ENCODE measurements at places on chromosomes 5 and 9. TPM values are rescaled to one million over a fixed set of nuclear protein-coding genes. Genes with fewer than 3 reads are reported as not detected.

The RUSC2 gene
- 47.0 TPM for polyA plus RNA-seq

GRCh38 chr5:8840237-8840636 lies 705.6 kb downstream of the SEMA5A start:
- no peak for DNase-seq

DNA sequence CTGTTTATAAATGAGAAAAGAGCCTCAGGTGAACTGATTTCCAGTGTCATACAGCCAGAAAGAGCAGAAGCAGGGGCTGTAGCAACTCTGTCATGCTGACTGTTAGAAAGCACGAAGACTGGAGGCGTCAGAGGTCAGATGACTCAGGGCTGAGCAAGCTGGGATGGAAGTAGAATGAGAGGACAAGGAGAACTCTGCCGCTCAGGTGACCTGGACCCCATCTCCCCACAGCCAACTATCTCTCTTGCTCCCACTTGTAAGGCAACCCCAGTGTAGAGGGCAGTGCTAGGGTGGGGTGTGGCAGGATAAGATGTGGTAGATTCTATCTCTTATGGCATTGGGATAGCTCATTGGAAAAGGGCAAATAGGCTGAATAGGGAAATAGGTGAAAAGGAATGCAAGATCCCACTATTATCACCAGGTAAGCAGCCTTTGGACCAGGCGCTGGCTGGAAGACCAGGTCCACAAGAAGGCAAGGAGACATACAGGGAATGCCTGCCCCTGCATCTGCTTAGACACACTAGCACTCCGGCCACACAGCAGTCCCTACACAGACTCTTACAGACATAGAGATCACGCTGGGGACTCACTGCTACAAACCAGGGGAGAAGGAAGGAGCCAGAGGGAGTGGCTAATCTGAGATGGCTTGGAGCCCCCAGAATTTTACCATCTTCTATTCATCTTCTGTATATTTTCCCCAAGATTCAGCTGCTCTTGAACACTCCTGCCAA lies 21.2 kb upstream of the LOX start:
- DNase-seq, result peak; percentile 23

The TNFSF8 gene
- polyA plus RNA-seq, result 1.2 TPM

DNA sequence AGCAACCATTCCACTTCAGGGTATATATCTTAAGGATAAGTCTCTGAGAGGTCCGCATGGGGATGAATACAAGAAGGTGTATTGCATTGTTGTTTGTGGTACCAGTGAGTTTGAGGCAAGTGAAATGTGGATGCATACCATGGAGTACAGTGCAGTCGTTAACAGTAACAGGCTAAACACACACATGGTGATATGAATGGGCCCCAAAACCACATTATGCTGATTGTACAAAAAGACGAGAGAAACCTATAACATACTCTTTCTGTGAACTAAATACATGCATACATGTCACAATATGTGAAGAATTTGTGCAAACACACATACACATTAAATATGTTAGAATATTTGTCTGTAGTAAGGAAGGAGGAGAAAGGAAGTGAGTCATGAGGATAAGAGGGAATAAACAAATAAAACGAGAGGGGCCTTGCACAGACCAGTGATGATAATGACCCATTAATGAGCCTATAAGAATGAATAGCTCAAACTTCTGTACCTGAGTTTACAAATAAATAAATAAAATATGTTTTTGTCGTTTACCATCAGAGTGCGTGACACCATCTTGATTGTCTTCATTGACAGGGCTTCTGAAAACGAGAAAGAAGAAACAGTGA lies 66.5 kb upstream of the RICTOR start:
- DNase-seq, result no peak

The MSMP gene
- 1.4 TPM for polyA plus RNA-seq

The ROPN1L gene
- polyA plus RNA-seq, result not detected

The PCDHGB3 gene
- polyA plus RNA-seq, result 1.2 TPM

The HSPA4 gene
- 104 TPM for polyA plus RNA-seq

The SMARCA2 gene
- polyA plus RNA-seq, result 104 TPM

- DNase-seq, result no peak
Observed at GRCh38 chr5:113269023-113269997, 165.5 kb downstream of the TSSK1B start.

The SERINC5 gene
- polyA plus RNA-seq, result 24.1 TPM

The WNT8A gene
- polyA plus RNA-seq, result not detected

- no peak for DNase-seq
Observed at GRCh38 chr9:137116027-137116507, 1.5 kb upstream of the DPP7 start.

DNA sequence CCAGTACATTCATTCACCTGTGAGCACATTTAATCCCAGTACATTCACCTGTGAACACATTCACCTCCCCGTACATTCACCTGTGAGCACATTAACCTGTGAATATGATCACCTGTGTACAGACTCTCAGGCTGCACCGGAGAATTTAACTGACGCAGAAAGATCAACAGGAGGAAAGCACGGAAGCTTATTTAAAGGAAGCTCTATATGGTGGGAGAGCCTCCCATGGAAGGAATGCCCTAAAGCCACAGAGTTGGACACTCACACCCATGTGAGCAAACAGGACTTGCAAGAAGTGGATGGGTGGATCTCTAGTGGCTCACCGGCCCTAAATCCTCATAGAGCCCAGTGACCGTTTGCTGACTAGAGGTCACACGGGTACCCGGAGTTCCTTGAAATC lies 38.2 kb downstream of the TRIP13 start:
- no peak for DNase-seq

DNA sequence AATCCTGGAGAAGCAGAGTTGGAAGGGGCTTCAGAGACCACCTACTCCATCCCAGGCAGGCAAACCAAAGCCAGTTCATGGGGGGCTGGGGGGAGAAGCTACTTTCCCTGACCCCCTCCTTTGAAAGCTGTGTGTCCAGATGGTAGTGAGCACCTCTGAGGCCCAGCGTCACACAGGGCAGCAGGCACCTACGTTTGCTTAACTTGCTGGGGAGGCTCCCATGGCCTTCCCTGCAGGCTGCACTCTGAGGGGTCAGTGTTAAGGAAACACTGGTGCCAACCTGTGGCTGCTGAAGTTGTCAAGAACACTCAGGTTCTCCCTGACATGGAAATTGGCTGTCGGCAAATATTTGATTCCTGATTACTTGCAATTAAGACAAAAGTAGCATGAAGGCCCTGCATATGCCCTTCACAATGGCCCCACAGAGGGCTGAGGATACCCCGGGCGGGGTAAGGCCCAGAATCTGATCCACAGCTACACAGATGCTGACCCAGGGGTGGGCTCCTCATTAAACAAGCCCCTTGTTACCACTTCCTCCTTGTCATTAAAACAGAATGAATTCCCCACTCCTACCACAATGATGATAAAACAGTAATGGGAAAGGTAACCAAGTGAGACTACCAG lies 208.5 kb downstream of the FSTL4 start:
- no peak for DNase-seq

DNA sequence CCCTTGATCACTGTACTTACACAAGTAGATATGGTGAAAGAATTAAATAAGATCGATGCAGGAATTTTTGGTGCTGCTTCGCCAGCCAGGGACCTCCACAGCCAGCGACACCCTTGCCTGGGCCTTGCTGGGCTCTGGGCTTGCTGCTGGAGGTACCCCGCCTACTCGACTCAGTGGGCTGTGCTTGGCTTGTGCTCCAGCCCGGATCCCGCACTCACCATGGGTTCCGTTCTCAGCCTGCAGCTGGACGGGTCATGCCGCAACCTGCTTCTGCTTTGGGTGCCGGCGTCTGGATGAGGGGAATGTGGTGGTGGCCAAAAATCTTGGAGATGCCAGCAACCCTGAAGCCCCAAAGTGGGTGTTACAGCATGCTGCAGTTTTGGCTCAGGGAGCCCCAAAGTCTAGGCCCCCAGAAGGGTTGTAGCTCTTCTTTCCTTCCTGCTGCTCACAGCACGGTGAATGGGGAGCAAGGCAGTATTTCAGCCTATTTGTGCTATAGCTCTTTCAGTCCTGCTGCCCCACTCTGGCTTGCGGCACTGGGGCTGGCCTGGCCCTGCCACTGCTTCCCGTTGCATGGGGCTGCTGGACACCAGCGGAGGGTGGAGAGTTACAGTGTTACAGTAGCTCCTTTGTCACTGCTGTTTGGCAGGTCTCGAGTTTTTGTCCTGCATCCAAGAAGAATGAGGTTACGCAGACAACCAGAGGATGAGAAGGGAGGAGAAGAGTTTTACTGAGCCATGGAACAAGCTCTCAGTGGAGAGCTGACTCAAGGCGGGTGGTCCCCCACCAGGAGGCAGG lies 48.0 kb downstream of the TARS1 start:
- DNase-seq, result no peak

GRCh38 chr5:170121321-170121720 lies 15.6 kb downstream of the FOXI1 start:
- DNase-seq, result no peak

DNA sequence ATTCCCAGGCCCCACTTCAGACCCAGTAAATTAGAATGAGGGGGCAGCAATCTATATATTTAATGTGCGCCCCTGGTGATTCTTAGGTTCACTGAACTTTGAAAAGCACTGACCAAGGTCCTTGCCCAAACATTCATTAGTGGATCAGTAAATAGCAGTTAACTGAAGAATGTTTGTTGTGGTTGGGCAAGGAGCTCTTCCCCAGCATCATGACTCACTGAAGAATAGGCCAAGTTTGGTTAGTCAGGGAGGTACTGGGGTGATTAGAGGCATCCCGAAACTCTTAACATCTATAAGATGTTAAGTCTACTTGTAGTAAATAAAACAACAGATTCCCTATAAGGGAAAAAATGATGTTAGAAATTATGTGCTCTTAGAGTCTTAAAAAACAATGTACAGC lies 833 bp upstream of the MROH2B start:
- no peak for DNase-seq

DNA sequence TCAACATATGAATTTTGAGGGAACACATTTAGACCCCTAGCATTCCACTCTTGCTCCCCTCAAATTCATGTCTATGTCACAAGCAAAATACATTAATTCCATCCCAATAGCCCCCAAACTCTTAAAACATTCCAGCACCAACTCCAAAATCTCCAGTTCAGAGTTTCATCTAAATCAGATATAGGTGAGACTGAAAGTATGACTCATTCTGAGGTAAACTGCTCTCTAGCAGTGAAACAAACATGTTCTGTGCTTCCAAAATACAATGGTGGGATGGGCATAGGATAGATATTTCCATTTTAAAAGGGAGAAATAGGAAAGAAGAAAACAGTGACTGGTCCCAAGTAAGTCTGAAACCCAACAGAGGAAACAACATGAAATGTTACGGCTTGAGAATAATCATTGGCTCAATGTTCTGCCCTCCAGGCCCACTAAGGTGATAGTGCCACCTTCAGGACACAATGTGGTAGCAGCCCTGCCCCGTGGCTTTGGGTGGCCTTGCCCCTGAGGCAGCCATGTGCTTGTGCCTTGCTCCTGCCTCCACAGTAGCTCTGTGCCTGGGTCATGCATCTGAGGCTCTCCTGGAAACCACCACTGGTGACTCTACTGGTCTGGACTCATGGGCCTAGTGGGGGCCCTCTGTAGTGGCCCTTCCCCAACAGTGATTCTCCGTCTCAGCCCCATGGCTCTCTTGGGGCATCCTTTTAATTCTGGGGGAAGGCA lies 36.4 kb upstream of the IPPK start:
- no peak for DNase-seq

GRCh38 chr5:80864706-80865435 lies 95.3 kb upstream of the RASGRF2 start:
- DNase-seq, result no peak

The IFNB1 gene
- not detected for polyA plus RNA-seq

DNA sequence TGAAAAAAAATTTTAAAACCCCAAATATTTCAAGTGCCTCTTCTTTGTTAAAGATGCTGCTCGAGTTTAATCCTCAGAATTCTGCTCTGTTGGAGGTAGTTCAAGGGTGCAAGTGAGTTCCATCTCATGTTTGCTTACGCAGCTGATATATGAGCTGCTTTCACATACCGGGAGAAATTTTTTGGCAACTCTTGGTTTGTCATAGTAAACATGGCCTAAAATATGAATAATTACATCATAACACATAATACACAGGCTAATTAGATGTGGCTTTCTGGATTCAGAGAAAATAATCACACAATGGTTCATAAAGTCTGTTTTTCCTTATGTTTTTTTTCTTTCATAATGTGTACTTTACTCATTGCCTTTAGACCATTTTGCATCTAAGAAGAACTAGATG lies 1134.1 kb downstream of the PTPRD start:
- DNase-seq, result no peak

GRCh38 chr5:82537687-82538306 lies 259.6 kb upstream of the RPS23 start:
- no peak for DNase-seq

GRCh38 chr5:96344678-96345577 lies 88.1 kb downstream of the PCSK1 start:
- peak; percentile 42 for DNase-seq

DNA sequence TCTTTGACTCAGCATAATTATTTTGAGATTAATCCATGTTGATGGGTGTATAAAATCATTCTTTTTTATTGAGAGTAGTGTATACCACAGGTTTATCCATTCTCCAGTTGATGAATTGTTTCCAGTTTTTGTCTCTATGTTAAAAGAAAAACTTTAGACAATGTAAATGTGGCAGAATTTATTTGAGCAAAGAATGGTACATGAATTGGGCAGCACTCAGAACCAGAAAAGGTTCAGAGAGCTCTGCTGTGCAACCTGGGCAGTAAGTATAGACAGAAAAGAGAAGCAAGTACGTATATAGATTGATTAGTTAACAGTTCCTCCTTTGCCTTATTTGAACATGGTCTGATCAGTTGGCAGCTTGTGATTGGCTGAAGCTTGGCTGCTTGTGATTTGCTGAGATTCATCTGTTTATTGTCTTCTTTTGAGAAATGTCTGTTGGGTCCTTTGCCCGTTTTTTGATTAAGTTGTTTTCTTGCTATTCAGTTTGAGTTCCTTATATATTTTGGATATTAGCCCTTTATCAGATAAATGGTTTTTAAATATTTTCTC lies 41.4 kb downstream of the CDC42SE2 start:
- DNase-seq, result no peak

- DNase-seq, result peak; percentile 7
Observed at GRCh38 chr5:61496860-61497259, 164.8 kb downstream of the ZSWIM6 start.

The POMT1 gene
- 29.7 TPM for polyA plus RNA-seq

The ASTN2 gene
- 6.7 TPM for polyA plus RNA-seq

DNA sequence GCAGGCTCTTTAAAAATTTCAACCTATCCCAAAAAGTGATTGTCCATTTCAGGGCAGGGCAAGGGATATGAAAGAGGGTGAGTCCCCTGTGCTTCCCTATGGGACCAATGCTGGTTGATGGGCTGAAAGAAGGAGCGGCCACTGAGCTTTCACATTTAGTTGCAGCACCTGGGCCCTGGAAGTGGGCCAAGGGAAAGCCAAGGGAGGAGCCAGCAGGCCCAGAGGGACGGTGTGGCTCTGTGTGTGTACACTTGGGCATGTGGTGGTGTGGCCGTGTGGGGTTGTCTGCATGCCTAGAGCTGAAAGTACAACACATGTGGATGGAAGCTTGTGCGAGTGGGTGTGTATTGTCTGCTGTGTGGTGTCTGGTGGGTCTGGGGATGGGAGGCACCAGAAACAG lies 14.0 kb upstream of the PSMD5 start:
- DNase-seq, result no peak

The STKLD1 gene
- 1.5 TPM for polyA plus RNA-seq

Data from muscle of back (tissue), 13 donors.